ENCODE measurements at places on chromosomes 5 and 9.

GRCh38 chr9:17018540-17019196 lies 116.2 kb upstream of the CNTLN start:
- no peak for DNase-seq

DNA sequence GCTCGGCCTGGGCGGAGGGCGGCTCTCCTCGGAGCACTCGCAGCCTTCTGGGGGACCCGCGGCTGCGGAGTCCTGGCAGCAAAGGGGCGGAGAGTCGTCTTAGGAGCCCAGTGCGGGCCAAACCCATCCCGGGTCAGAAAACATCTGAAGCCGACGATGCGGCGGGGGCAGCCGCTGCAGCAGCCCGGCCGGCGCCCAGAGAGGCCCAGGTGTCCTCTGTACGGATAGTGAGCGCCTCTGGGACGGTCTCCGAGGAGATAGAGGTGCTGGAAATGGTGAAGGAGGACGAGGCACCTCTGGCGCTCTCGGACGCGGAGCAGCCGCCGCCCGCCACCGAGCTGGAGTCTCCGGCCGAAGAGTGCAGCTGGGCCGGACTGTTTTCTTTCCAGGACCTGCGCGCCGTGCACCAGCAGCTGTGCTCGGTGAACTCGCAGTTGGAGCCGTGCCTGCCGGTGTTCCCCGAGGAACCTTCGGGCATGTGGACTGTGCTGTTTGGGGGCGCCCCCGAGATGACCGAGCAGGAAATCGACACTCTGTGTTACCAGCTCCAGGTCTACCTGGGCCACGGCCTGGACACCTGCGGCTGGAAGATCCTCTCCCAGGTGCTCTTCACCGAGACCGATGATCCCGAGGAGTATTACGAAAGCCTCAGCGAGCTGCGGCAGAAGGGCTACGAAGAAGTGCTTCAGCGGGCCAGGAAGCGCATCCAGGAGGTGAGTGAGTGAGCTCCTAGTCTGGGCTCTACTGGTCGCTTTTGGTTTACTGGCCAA lies 1.2 kb downstream of the JMY start:
- no peak for DNase-seq

DNA sequence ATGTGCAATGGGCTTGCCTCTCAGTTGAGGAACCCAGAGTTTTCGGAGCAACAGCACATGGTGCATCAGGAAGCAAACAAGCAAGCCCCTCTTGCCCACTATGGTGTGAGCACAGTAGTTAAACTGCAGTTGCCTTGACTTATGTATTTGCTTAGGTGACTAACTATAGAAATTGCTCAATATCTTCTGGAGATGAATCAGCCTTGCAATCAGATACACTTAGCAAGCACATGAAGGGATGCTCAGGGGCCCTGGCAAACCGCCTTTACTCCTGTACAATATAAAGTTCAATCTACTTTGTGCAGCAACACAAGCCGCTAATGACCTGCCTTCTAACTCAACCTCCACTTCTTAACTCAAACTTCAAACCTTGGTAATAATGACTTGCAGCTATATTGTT lies 581.7 kb upstream of the RIOK2 start:
- DNase-seq, result no peak

DNA sequence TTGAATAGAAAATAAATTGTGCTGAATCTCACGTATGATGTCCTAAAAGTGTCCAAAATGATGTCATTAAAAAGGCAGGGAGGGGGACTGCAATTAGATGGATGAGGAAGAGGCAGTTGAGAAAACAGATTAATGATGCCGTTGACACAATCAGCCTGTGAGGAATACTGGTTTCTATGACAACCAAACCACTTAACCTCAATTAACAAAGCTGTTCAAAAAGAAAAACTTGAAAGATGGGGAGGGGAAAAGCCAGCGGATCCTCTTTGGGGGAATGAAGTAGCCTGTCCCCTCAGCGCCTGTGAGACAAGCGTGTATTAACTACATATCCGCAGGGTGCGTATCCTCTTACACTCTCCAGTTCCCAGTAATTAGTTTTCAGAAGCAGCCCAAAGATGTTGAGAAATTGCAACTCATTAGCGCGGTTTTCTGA lies 160.7 kb downstream of the TTC39B start:
- DNase-seq, result no peak

- DNase-seq, result no peak
Measured at GRCh38 chr5:81760521-81760920, 9.6 kb upstream of the SSBP2 start.

All from SHP77 treated with DMSO at 0.1 percent for 48 hours (cell line).